ENCODE measurements at places on chromosomes 5 and 9.

DNA sequence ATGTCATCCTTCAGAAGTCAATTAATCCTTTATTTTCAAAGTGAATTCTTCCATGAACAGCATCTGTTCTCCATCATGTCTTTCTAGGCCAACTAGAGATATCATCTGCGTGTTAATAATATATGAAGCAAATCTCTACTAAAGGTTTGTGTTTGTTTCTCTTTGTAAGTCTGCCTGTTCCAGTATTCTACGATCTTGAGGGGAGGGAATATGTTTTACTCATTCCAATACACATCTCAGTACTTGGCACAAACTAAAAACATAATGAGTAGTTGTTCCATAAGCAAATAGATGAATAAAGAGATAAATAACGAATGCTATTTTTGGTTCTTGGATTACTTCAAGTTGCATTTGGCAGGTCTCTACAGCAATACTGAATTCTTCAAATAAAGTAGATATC lies 470.7 kb upstream of the GRIN3A start:
- DNase-seq = no peak

DNA sequence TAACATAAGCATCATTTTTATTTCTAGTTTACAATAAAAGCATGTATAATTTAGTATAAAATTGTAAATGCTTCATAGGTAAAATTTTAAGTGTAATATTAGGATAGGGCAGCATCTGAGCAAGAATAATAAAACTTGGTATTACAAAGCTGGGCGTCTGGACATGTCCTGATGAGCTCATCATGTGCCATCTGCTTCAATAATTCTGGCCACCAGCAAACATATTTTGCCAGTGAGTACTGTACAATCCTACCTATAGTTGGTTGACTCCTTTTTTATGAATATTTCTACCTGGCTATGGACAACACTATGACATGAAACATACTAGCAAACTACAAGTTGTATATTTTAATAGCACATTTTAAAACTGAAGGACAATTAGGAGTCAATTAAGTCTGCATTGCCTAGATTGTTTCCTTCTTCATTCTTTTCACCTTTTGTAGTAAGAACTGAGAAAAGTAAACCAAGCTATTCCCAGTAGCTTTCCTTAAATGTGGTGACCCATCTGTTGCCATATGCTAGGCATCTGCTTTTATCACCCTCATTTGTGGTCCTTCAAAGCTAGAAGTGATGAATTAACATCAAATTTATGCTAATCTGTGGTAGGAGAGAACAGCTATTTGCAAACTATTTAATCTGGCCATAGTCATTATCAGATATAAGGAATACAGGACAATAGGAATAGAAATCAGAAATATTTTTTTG lies 23.4 kb downstream of the LURAP1L start:
- no peak for DNase-seq

DNA sequence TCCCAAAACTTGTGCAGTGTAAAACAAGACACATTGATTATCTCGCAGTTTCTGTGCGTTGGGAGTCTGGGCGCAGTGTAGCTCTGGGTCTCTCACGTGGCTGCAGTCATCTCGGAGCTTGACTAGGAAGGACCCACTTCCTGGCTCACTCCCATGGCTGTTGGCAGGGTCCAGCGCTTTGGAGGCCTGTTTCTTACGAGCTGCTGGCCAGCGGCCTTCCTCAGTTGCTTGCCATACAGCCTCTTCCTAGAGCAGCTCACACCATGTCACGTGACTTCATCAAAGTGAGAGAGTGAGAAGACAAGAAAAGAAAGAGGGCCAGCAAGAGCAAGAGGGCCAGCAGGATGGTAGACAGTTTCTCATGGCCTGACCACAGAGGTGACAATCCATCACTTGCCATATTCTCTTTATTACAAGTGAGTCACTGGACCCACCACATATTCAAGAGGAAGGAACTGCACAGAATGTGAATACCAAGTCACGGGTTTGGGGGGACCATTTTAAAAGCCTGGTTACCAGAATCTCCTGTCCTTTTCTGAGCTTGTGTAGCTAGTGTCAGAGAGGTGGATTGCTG lies 36.2 kb downstream of the MCCC2 start:
- no peak for DNase-seq

DNA sequence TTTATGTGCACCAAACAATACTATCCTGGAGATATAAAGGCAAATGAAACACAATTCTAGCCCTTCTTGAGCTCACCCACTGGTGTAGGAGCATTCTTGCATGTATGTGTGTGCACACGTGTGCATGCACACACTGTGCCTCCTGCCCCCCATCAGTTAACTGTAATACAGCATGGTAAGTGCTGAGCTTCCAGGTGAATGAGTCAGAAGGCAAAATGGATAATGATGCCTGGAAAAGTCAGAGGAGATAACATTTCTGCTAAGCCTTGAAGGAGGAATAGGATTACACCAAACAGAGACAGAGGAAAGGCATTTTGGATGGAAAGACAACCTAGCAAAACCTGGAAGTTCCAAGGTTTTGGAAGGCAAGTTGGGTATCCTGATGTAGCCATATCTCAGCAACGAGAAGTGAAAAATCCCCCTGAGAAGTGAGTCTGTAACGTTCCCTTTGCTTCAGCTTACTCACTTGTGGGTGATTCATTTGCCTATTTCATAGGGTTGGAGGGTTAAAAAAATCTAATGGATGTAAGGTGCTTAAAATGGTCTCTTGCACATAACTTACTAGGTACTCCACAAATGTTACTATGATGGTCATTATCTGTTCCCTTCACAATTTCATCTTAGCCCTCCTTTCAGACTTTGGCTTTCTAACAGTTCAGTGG lies 101.4 kb upstream of the STC2 start:
- DNase-seq = no peak

DNA sequence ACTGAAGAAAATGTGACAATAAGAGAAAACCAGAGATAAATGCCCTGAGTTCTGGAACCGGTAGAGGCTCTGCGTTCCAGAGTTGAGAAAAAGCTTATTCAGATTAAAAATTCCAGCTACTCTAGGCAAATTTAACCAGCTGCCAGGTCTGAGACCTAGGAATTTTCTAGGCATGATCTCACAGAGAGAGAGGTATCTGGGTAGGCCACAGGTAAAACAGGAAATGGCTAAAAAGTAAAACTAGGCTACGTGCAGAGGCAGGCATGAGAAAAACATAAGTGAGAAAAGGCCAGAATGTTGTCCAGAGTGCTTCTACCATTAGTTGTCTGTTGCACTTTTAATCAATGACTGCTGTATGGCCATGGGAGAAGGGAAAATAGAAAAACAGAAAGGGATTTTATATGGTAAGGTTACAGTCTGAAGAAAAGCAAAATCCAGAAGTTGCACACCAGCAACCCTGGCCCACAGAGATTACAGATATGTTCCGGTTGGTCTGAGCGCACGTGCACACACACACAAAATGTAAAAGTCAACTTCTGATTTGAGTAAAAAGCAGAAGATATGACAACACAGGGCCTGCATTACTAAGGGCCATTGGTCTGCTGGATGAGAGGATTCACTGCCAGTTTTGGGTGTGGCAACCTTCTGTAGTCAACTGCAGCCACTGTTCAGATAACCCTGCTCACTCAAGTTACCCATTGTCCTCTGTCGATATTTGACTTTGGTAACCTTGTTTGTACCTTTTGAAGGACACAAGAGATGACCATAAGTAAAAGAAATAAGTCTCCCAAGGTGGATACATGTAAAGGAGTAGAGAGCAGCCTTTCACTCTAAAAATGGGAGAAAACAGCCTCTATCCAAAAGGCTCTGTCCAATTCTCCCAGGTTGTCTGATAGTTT lies 266.0 kb downstream of the DTWD2 start:
- no peak for DNase-seq

GRCh38 chr5:165188556-165189175 lies 1683.2 kb downstream of the MAT2B start:
- DNase-seq = no peak

DNA sequence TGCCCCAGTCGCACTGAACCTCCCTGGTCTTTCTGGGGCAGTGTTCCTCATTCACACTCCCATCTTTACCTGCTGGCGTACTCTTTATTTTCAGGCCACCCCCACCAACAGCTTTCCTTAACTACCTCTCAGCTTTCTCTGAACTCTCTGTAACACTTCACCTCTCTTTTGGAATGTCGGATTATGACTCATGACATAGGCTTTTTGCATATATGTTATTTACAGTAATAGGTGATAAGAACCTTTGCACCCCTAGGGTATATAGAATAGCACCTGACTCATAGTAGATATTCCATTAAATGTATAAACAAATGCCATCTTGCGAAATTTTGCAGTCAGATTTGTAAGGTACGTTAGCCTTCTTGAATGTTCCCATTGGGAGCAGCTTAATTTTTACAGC lies 52.9 kb upstream of the MIER3 start:
- DNase-seq = no peak

- DNase-seq = no peak
These were observed 38.9 kb upstream of the CEP72 start for GRCh38 chr5:573206-573605.

GRCh38 chr5:176771102-176771845 lies 39.1 kb upstream of the UNC5A start:
- no peak for DNase-seq

DNA sequence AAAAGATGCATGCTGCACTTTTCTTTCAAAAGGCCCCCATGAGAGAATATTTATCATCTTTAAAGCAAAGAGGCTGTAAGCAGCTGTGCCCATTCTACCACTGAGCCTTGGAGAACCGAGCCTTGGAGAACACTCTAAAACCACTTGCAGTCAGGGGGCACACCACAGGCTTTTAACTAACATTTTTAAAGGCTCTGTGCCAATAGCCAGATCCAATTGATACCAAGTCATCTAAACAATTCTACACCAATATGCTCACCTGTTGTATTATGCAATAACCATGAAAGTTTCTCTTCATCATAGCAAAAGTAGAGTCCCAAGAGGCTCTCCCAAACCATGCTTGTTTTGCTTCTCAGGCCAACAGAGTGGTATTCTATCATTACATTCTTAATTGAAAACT lies 1090.5 kb upstream of the SEMA6A start:
- no peak for DNase-seq

GRCh38 chr9:113341712-113342410 lies 1.8 kb upstream of the WDR31 start:
- no peak for DNase-seq

DNA sequence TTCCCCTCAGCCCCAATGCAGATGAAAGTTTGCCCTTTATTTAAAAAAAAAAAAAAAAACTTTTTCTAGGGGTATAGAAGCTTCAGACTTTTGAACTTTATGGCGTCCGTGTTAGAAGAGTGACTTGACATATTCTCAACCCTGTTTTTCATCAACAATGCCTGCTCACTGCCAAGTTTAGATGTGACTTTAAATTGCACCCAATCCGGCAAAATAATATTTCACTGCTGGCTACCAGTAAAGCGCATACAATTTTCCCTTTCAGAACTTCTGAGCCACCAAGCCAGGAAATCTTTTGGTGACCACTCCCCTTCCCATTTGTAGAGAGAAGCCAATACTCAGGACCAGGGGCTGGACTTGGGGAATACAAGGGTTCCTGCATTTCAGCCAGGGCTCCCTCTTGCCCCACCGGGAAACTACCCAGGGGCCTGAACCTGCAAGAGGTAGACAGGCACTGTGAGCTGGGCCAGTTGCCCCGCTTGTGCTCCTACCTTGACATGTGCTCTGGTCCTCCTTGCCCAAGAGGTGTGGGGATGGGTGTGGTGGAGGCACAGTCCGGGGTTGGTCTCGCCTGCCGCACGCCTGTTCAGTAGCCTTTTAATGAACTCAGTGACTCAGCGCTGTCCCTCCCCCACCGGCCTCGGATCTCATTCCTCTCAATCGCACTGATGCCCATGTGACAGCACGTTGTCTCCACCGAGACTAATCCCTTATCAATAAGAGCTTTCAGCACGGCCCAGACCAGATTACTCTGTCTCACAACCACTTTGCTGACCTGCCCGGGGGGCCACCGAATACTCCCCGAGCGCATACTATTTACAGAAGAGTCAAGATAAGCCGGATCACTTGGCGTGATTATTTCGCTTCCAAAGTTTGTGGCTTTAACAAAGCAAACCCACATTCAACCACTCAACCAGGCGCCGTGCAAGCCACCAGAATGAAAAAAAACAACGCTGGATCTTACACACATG lies 226.4 kb downstream of the DCP2 start:
- no peak for DNase-seq
